Right atrium auricular region (tissue), 2 donors: ENCODE measurements at places on chromosomes 6 and 20. TPM values are rescaled to one million over a fixed set of nuclear protein-coding genes. Genes with fewer than 3 reads are reported as not detected.

Gene THBD
- total RNA-seq: 96.7 TPM

- DNase-seq: no peak
Observed at GRCh38 chr6:31858707-31859106, 3.9 kb downstream of the NEU1 start.

DNA sequence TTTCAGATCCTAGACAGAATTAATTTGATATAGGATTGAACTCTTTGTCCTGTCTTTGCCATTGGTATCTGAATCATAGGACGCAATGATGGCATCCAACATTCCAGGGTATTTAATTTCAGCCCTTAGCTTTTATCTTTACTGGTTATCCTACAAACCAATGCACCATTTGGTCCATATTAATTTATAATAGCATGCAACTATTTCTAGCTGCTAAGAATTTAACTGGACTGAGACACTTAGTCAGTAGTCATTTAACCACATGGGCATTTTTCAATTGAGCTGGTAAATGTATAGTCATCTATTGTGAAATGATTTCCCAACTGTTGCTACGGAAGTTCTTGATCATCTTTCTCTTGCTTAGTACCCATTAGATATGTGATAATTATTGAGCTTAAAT is 141.1 kb downstream of the CD164 start:
- no peak for DNase-seq

GRCh38 chr6:122365775-122366403 is 33.6 kb upstream of the HSF2 start:
- DNase-seq: no peak

GRCh38 chr6:38164671-38165108 is 345.2 kb downstream of the ZFAND3 start:
- DNase-seq: no peak

GRCh38 chr6:88368071-88368787 is 202.1 kb upstream of the CNR1 start:
- DNase-seq: no peak

DNA sequence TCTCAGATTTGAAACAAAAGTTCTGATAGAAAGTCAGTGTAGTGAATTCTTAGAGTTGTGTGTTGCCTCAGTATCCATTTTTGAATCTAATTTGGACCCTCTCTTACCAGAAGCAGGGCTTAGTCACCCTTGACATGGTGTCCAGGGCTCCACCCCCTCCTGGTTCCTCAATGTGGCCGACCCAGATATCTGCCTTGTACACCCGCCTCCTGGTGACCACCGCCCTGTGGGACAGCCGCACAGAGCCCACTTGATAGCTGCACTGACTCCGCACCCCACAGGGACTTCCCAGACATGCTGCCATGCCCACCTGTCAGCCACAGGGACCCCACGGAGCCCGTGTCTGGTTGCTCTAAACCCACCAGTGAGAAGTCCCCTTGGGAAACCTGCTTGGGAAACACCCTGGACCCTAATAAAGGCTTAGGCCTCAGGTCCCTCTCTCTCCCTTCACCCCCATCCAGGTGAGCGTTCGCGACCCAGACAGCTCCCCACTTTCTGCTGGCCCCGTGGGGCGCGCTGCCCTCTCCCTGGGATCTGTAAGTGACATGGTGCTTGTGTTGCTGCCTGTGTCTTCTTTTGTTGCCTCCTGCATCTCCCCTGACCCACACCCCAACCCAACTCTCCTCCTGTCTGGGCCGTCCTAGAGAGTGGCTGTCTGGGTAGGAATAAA is 47.2 kb upstream of the SYNDIG1 start:
- no peak for DNase-seq
